ENCODE measurements at places on chromosomes 16 and 17.

DNA sequence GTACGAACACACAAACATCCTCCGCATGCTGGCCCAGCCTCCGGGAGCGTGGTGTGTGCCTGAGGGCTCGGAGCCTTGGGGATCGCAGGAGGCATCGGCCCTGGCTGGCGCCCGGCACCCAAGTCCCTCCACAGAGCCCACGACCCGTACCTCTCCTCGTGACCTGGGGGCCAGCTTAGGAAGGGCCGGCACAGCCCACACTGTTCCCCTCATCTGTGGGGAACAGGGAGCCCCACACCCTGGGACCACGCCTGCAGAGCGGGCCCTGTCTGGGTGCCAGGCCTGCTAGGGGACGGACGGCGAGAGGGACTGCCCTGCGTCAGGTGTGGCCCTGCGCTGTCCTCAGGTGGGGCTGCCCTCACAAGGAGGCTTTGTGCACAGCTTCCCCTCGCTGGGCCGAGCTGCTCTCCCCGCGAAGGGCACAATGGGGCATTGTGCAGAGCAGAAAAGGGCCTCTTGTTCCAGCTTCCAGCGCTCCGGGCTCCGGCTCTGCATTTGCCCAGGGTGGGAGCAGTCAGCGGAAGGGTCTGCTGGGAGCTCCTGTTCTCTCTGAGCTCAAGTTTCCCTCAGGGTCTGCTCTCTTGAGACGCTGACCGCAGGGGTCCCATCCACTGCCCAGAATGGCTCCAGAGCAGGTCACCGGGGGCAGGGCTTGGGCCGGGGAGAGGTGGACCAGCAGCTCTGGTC lies 1.7 kb upstream of the LMF1 start:
- no peak for DNase-seq

DNA sequence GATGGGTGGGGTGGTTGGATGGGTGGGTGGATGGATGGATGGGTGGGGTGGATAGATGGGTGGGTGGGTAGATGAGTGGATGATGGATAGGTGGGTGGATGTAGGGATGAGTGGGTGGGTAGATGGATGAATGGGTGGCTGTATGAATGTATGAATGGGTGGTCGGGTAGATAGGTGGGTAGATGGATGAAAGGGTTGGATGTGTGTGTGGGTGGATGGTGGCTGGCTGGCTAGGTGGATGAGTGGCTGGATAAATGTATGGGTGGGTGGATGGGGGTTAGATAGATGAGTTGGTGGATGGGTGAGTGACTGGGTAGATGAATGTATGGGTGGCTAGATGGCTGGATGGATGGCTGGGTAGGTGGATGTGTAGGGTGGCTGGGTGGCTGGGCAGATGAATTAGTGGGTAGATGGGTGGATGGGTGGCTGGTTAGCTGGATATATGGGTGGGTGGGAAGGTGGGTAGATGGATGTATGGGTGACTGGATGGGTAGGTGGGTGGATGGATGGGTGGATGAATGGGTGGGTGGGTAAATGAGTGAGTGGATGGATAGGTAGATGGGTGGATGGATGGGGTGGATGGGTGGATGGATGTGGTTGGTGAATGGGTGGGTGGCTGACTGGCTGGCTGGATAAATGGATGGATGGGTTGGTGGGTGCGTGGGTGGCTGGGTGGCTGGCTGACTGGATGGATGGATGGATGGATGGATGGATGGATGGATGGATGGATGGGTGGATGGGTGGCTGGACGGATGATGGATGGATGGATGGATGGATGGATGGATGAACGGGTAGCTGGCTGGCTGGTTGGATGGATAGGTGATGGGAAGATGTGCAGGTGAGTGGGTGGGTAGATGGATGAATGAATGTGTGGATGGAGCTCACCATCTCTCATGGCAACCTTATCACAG lies 18.9 kb upstream of the GOSR2 start:
- no peak for DNase-seq

DNA sequence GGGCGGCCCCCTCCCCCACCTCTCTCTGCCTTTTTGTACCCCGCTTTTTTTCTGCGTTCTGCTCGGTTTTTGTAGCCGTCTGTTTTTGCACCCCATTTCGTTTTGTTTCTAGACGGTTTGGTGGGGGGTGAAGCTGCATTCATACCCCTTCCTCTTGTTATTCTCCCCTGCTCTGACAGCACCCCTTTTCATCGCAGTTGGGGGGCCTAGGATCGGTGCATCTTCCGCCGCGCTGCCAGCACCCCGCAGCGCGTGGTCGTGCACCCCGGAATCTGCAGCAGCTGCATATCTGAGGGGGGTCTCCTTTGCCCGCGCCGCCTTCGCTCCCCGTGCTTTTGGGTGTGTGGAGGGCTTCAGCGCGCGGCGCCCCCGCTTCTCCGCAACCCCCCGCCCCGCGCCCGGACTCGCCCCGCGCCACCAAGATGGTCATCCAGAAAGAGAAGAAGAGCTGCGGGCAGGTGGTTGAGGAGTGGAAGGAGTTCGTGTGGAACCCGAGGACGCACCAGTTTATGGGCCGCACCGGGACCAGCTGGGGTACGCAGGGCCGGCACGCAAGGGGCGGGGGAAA lies 455 bp downstream of the ATP1B2 start:
- no peak for DNase-seq

DNA sequence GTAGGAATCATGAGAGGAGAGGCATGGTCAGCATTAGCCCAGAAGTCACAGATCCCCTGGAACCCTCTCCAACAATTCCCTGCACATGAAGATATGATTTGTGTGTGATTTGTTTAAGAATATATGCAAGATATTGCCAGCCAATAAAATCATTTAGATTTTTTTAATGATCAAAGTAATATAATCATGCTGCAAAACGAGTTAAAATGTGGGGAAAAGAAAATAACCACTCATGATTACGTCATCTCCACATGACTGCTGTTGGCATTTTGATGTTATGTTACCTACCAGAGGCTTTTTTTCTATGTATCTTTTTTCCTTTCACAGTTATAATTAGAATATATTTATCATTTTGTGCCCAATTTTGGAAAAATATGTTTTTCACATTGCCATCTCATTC lies 22.4 kb downstream of the SLC35G3 start:
- no peak for DNase-seq

GRCh38 chr16:70711211-70712031 lies 25.6 kb upstream of the MTSS2 start:
- no peak for DNase-seq

DNA sequence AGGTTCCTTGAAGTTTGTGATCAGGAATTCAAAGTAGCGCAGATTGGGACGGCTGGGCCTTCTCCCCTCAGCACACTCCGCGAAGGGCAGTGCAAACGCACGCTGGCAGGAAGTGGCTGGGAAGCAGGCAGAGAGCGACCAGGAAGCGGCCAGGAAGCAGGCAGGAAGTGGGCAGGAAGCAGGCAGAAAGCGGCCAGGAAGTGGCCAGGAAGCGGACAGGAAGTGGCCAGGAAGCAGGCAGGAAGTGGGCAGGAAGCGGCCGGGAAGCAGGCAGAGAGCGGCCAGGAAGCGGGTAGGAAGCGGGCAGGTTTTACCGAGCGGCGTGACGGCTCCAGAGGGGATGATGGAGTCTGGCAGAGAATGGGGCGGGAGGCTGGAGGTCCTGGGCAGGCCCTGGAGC lies 3.2 kb downstream of the DPEP1 start:
- peak; percentile 25 for DNase-seq

GRCh38 chr17:34369571-34369970 lies 6.5 kb upstream of the CCL1 start:
- DNase-seq = no peak

GRCh38 chr16:46662123-46662522 lies 26.9 kb downstream of the VPS35 start:
- DNase-seq = no peak

GRCh38 chr16:85583491-85584181 lies 29.5 kb upstream of the GSE1 start:
- DNase-seq = no peak

- DNase-seq = no peak
Measured at GRCh38 chr17:69057280-69057679, 3.4 kb downstream of the ABCA9 start.

GRCh38 chr16:4515611-4516233 lies 22.9 kb downstream of the CDIP1 start:
- DNase-seq = peak; percentile 44

DNA sequence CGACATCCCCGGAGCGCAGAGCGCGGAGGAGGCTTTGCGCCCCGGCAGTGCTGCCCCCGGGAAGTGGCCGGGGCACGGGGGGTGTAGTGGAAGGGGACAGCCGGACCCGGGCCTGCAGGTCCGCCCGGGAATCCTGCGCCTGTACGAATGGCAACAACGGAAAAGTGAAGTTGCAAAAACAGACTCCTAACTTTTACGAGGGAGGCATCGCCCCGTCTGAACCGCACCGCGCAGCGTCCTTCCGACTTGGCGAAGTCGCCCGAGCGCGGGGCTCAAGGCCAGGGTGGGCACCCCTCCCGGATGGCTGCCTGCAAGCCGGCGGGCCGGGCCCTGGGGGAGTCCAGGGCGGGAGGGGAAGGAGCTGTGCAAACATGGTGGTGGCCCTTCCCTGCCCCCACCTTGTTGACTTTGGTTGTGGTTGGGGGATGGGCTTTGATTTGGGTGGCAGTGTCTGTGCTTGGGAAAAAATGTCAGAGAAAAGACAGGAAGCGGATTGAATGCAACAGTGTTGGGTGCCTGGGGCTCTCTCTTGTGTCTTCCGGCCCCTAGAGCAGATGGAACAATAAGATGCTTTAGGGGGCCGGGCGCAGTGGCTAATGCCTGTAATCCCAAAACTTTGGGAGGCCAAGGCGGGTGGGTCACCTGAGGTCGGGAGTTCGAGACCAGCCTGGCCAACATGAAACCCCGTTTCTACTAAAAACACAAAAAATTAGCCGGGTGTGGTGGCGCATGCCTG lies 675 bp downstream of the RNF213 start:
- peak; percentile 89 for DNase-seq

DNA sequence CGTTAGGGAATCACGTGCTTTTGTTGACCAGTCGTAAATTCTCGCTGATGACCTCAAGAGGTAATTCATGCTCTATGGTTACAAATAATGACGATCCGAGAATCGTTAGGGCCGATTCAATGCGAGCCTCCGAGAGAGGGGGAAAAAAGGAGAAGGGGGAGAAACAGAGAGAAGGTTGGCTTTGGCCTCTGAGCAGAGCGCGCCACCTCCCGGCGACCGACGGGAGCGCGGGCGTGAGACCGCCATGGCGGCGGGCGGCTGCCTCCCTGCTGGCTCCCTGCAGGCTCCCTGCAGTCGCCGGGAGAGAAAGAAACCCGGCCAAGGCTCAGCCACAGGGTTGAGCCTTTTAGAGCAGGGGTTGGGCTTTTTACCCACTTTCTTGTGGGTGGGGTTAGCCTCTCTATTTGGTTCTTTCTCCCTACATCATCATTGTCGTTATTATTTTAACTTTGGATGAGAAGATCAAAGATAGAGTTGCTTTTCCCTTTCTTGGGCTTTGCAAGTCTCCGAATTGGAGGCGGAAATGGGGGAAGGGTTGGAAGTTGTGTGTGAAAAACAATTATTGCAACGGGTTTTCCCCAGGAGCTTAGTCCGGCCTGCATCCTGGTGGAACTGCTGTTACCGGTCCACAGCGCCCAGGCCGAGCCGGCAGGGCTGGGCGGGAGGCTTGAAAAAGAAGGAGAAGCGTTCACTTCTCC lies 410 bp upstream of the HOXB5 start:
- peak; percentile 86 for DNase-seq

DNA sequence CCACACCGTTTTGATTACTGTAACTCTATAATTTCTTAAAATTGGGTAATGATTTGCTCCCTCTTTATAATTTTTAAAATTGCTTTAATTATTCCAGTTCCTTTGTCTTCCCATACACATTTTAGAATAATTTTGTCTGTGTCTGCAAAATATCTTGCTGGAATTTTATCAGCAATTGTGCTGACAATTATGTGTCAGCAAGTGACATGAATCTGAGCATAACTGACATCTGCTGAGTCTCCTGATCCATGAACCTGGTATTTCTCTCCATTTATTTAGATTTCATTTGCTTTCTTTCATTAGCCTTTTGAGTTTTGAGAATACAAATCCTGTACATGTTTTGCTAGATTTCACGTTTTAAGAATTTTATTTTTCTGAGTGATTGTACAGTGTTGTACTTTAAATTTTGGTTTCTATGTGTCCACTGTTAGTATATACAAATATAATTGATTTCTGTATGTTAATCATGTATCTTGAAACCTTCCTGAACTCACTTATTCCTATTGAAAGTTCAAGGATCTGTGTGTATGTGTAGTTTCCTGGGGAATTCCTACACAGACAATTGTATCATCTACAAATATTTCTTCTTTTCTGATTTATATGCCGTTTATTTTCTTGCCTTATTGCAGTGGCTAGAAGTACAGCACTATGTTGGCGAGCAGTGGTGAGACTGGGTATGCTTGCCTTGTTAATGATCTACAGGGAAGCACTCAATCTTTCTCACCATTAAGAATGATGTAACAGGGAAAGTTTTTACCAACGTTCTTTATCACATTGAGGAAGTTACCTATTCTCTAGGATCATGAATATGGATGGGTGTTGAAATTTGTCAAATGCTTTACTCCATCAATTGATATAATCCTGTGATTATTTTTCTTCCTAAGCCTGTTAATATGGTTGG lies 45.2 kb downstream of the N4BP1 start:
- no peak for DNase-seq

GRCh38 chr17:2042390-2042847 lies 597 bp downstream of the OVCA2 start:
- DNase-seq = no peak

GRCh38 chr17:67245694-67246402 lies 852 bp upstream of the HELZ start:
- DNase-seq = peak; percentile 52

- no peak for DNase-seq
Measured at GRCh38 chr17:7538891-7539545, 9.8 kb upstream of the TNFSF12 start.

GRCh38 chr17:17560167-17560566 lies 31.3 kb downstream of the PEMT start:
- no peak for DNase-seq

DNA sequence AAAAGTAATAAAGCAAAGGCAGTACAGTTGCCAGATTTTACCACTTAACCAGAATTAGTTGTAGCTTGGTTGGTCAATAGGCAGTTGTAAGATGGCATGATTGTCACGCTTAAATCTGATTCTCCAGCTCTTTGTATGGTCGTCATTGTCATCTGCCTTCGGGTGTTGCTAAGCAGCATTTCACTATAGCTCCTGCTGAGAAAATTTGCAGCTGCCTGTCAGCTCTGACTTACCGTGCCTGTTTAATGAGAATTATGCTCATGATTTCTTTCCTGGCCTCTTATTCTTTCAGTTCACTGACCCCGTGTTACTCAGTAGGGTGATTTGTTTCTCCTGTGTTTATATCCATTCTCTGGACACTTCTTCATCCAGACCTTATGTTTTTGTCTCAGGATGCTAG lies 66.7 kb downstream of the TANGO6 start:
- DNase-seq = no peak

GRCh38 chr17:49630113-49630900 lies 47.6 kb downstream of the SPOP start:
- DNase-seq = no peak
